ENCODE measurements at places on chromosomes 11 and 22. TPM values are rescaled to one million over a fixed set of nuclear protein-coding genes. Genes with fewer than 3 reads are reported as not detected.
A peak's percentile ranks its signal among the peaks of the same experiment; 100 is the strongest.

DNA sequence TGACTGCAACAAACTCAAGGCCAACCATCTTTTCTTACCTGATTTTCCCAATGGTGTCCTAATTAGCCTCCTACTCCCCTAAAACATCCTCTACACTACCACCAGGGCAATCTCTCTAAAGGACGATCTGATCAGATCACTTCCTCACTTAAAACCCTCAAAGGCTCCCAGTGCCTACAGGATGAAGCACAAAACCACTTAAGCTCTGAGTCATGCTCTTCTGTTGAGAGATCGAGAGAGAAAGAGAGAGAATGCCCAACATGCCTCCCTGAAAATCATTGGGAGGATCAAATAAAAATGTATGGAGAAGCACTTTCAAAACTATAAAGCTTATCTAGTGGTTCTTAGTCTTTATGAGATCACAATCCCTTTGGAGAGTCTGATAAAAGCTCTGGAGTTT lies 171.1 kb downstream of the CADM1 start:
- no peaks in the 10 kb centered on the region for H3K27me3 ChIP-seq
- no peaks in the 10 kb centered on the region for H3K36me3 ChIP-seq
- H3K4me3 ChIP-seq = no peak overlapping the region
- no peak for DNase-seq
- no peak overlapping the region for H3K27ac ChIP-seq

DNA sequence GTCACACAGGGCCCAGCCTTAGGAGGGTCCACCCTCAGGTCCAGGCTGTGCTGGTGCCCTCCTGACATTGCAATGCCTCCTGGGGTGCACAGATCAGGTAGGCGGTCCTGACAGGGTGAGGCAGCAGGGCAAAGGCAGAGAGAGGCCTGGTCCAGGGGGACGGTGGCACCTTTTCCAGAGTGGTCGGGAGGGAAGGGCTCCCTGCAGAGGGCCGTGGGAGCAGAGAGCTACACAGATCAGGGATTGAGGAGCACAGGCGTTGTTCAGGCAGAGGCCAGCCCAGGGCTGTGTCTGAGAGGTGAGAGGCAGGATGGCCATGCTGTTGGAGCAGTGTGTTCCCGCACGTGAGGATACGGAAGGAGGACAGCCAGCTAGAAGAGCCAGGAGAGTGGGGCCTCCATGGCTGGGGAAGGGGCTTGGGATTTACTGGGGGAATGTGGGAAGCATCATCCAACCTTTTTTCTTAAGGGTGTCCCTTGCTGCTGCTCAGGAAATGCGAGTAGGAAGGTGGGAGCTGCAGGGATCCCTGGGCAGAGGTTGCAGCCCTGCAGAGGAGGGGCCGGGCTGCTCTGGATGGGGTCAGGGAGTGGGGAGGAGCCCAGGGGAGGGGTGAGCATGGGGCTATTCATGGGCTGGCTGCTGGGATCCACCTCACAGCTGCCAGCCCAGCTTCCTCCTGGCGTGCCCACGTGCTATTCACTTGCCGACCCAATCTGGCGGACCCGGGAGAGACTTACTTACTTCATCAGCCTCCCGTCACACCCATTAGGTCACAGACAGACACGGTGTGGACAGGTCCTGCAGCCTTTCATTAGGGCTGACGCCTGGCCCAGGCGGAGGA lies 1516.4 kb downstream of the TBC1D22A start:
- no peak overlapping the region for H3K27ac ChIP-seq
- no peaks in the 10 kb centered on the region for H3K4me1 ChIP-seq
- no peak for DNase-seq
- no peaks in the 10 kb centered on the region for H3K36me3 ChIP-seq
- no peaks in the 10 kb centered on the region for H3K27me3 ChIP-seq

GRCh38 chr22:49930596-49931412 lies 12.4 kb downstream of the CRELD2 start:
- H3K36me3 ChIP-seq = no peaks in the 10 kb centered on the region
- H3K27me3 ChIP-seq = peaks cover 17% of the 10 kb centered on the region
- no peak overlapping the region for H3K4me3 ChIP-seq
- peaks cover 35% of the 10 kb centered on the region for H3K4me1 ChIP-seq
- DNase-seq = no peak

Gene SLC5A1
- not detected for total RNA-seq

DNA sequence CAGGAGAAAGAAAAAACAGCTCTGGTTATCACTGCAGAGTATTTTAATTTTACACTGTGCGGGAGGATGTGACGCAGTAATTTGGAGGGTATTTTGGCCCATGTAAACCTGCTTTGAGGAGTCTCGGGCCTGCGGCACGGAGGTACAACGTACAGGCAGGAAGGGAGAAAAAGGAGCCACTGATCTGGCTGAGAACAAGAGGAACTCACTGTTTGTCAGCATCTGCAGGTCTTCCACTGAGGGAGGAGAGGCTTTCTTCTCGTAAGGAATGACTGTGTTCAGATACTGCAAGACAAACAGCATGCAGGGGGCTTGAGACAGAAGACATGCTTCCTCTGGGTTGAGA lies 44.0 kb downstream of the FEZ1 start:
- no peaks in the 10 kb centered on the region for H3K27me3 ChIP-seq
- no peaks in the 10 kb centered on the region for H3K36me3 ChIP-seq
- H3K4me1 ChIP-seq = peaks cover 10% of the 10 kb centered on the region
- peak; percentile 8 for DNase-seq
- H3K27ac ChIP-seq = peak overlapping the region; percentile 49
- H3K4me3 ChIP-seq = no peak overlapping the region

Data from sigmoid colon (tissue), 7 donors.